ENCODE measurements at places on chromosomes 5 and 9. TPM values are rescaled to one million over a fixed set of nuclear protein-coding genes. Genes with fewer than 3 reads are reported as not detected.

Gene QSOX2
- total RNA-seq = 26.8 TPM

Gene ADRA1B
- total RNA-seq = 23.0 TPM

Gene LIFR
- total RNA-seq = 6.7 TPM

Gene NR4A3
- 1.5 TPM for total RNA-seq

Gene SPINK6
- total RNA-seq = 0.75 TPM

Data from A549 treated with AZD2906 at 1 μM for 4 hours (cell line).